Activated T-helper 17 cell treated with anti-CD3 and anti-CD28 coated beads, Interleukin-2, amount 50 U/mL, for 72 hours (primary cell): ENCODE measurements at places on chromosomes 4 and X.

GRCh38 chr4:162782096-162782777, 384.5 kb downstream of the NAF1 start:
- ATAC-seq: no peak

- ATAC-seq: no peak
Measured at GRCh38 chr4:113026556-113026955, 22.9 kb upstream of the ANK2 start.

DNA sequence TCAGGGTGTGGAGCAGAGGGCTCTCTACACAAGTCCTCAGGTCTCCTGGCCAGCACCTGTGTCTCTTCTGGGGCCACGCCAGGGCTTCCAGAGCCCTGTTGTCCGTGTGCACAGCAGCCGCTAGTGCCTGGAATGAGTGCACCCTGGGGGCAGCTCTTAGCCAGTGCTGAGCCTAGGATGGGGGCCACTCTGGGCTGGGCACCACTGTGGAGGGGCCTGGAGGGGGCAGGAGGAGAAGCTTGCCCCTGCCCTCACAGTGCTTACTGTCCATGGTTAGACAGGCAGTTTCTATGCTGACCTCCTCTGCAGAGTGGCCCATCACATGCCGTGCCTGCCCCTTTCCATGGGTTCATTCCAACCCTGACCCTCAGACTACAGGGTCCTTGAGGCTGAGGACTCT, 42.7 kb upstream of the GRPEL1 start:
- no peak for ATAC-seq

GRCh38 chr4:168831585-168831918, 178.5 kb downstream of the CBR4 start:
- ATAC-seq: peak; percentile 38

GRCh38 chr4:62548765-62549164, 1348.6 kb downstream of the ADGRL3 start:
- no peak for ATAC-seq

- peak; percentile 82 for ATAC-seq
Measured at GRCh38 chr4:174394915-174395314, 111.2 kb downstream of the CEP44 start.

DNA sequence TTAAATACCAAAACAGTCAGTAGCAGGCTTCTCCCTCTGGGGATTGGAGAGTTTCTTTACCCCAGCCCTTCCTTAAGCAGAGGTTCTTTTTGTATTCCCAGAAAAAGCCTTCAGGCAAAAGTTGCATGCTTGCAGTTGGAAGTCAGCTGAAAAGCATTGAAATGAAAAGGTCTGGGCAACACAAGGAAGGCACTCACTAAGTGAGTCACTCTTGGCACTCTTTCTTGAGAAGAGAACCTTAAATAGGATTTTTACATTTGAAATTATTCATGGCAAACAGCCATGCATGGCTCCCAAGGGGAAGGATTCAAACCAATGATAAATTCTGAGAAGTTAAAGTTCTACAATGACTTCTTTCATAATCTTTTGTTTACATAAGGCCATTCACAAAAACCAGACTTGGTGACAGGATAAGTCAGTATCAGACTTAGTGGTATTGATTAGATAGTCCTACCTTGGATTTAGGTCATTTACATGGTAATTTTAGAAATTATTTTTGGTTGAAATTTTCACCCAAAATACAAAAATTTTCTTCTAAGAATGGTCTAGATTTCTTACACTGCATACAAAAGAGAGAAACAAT, 2068.9 kb downstream of the PCDH7 start:
- no peak for ATAC-seq

- no peak for ATAC-seq
Measured at GRCh38 chr4:140704392-140704960, 51.7 kb downstream of the TBC1D9 start.

DNA sequence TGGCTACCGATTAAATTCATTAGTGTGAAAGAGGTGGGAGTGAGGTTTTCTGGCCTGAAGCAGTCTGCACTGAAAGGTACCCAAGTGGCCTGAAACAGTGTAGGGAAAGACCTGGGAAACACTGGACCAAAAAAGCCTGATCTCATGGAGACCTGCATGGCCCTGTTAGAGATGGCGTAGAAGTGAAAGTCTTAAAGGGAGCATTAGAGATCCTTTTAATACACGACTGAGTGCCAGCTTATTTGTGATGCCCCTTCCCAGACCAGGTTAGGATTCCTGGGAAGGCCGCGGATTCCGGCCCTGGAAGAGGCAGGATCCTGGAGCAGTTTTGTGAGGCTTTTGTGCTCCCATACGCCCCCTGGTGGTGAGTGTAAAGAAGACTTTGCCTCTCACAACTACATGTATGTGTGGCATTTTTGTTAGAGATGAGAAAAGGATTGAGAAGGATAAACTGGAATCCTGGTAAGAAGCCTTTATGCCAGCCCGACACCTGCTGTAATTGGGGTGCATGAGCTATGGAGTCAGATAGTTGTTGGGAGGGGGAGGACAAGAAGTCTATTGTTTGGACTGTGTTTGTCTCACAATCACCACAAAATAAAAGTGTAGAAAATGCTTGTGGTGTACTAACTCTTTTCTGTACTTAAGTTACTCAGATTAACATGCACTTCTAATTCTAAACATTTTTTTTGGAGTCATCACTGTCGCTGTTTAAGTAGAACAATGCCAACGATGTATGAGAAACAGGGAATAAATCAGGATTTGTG, 54.0 kb downstream of the JADE1 start:
- no peak for ATAC-seq

DNA sequence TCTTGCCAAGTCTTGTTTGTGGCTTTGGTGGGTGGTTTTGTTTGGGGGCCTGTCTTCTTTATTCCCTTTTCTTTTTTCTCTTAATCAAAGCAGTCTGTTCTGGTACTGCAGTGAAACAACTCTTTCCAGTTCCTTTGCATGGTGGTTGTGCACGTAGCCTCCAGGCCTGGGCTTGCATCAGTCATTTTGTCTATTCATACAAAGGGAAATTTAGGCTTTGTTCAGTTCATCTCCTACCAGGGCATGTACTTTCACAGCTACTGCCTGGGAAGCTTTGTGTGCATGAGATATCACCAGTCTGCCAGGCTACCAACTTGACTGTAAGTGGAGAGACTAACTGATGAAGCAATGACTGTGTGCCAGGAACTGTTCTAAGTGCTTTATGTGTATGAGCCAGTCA, 8.5 kb downstream of the TRIM2 start:
- ATAC-seq: peak; percentile 23

DNA sequence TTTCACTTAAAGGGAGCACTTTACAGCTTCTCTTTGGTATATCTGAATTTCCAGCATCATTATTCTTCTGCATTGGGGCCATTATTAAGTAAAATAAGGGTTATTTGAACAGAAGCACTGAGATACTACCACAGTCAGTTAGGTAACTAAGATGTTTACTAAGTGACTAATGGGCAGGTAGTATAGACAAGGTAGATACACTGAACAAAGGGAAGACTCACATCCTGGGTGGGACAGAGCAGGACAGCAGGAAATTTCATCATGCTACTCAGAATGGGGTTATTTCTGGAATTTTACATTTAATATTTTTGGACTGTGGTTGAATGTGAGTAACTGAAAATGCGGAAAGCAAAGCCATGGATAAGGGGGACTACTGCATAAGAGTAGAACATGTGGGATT, 316.0 kb downstream of the CCSER1 start:
- ATAC-seq: no peak

DNA sequence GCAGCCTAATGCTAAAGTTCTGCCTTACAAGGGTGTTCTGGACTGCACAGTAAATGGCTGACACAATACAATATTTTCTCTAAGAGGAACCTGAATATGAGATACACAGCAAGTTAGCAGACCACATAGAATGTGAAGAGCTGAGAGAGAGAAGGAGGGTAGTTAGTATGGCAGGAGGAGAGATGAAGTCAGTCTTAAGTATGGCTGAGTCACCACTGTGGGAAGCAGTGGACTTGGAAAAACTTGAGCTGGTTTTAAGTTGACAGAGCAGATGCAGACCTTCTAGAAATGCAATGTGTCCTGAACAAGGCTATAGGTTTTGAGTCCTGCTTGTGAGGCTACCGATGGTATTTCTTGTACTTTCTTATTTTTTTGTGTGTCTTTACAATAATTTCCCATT, 172.5 kb downstream of the SH2D1A start:
- no peak for ATAC-seq

DNA sequence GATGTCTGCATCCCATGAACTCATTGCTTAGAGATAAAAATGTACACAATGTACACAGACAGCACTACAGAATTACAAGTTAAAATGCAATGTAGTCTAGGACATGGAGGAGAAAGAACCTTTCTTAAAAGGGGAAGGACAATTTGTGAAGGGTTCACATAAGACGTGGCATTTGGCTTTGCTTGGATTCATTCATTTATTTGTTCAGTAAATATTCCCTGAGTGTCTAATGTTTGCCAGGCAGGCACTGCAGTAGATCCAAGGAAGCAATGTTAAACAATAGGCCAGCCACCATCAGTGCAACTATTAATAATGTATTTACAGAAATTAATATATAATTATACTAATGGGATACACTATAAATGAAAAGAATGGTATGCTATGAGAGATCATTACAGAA, 94.4 kb downstream of the GRIA2 start:
- no peak for ATAC-seq

GRCh38 chr4:41369680-41370079, 113.0 kb downstream of the UCHL1 start:
- no peak for ATAC-seq

GRCh38 chrX:68942840-68943239, 114.0 kb downstream of the EFNB1 start:
- ATAC-seq: no peak

- no peak for ATAC-seq
Measured at GRCh38 chr4:106775636-106776035, 260.5 kb downstream of the DKK2 start.

- ATAC-seq: no peak
Measured at GRCh38 chrX:124462931-124463330, 116.6 kb downstream of the SH2D1A start.

DNA sequence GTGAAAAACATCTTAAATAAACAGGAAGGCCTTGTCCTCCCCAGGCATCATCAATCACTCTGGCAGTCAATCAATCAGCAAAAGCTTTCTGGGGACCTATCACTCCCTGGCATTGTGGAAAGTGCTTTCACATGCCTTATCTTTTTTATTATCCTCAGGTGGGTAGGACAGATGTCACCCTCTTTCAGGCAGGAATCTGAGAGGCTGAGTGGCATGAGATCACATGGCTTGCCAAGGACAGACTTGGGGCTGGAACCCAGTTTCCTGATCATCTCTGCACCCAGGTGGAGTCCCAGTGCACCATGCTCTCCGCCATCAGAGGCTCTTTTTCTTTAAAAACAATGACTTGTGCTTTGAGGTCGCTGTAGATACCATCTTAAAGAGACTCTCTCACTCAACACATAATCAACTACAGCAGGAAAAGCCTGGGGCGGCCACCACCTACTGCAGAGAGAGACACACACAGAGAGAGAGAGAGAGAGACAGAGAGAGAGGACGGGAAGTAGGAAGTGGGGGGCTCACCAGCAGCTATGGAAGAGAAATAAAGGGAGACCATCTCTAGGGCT, 282.7 kb downstream of the PTTG2 start:
- peak; percentile 23 for ATAC-seq

GRCh38 chr4:181688432-181688831, 554.8 kb upstream of the TENM3 start:
- ATAC-seq: no peak

GRCh38 chr4:4889781-4890180, 30.3 kb downstream of the MSX1 start:
- no peak for ATAC-seq

GRCh38 chr4:151417766-151418376, 8.9 kb downstream of the FHIP1A start:
- ATAC-seq: no peak

DNA sequence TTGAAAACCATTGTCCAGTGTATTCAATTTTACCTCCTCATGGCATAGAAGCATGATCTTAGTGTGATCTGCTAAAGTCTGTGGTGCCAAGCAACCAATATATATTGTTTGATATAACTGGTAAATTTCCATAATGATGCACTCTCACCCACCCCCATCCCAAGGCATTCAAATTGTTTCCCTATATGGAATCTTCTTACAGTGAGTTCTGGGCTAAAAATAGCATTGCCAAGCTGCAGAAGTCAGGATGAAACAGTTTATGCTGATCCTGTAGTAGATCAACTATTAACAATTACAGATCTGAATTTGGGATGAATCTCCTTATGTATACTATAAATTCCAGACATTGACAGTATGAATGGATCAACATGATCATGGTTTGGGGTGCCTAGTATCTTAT, 20.9 kb downstream of the FGF13 start:
- ATAC-seq: no peak

DNA sequence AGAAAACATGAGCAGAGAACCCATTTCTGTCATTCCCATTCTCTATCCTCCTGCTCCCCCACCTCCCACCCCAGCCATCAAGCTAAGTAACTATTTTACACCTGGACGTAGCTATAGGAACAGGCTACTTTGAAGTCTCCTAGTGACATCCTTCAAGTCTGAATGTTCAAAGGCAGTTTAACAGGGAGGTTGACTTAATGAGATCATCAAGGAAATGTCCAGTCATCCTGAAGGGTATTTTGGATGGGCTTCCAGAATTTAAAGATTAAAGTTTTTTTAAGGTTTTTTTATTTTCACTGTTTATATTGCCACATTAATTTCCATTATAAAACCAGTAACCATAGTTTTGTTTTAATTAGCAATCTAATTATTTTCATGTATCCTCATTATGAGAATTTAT, 41.1 kb downstream of the HPF1 start:
- ATAC-seq: no peak

DNA sequence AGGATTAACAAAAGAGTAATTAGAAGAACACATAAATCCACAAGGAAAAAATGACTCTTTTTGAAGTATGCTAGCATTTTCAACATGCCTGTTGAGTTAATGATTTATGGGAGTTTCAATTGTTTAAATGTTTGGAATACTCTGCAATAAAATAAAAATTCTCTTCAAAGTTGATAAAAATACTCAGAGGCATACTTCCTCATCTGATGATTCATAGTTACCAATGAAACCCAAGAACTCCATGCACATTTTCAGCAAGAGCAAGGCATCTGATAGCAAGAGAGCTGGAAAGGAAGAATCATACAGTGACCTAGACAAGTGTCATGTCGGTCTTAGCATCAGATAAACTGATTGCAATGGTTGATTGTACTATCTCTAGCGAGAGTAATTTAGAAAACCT, 443.7 kb upstream of the ATOH1 start:
- no peak for ATAC-seq

DNA sequence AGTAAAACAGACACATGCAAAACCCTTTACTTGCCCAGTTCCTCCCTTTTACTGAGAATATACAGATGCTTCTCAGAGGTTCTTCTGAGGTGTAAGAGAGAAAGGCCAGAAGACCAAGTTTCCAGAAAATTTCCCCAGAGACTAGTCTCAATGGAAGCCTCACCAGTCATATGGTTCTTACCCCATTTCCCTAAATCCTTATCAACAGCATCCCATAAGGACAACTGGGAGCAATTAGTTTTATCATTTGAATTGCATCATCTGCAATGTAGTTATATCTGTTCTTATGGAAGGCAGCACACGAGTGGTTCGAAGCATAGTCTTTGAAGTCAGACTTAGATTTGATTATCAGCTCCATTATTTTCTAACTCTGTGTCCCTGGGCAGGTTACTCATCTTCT, 203.6 kb upstream of the PPARGC1A start:
- ATAC-seq: no peak

GRCh38 chr4:77861495-77861894, 1.1 kb upstream of the MRPL1 start:
- peak; percentile 82 for ATAC-seq
